ENCODE measurements at places on chromosomes 11 and 22. TPM values are rescaled to one million over a fixed set of nuclear protein-coding genes. Genes with fewer than 3 reads are reported as not detected.

The CARD18 gene
- not detected for total RNA-seq

The LAYN gene
- total RNA-seq = 4.1 TPM

The CEP126 gene
- 1.1 TPM for total RNA-seq

The HIKESHI gene
- total RNA-seq = 41.9 TPM

The OR5P2 gene
- not detected for total RNA-seq

The FGF4 gene
- not detected for total RNA-seq

The RBM14 gene
- total RNA-seq = 173 TPM

The RFPL2 gene
- total RNA-seq = not detected

The THY1 gene
- 0.17 TPM for total RNA-seq

All from activated naive CD4-positive, alpha-beta T cell treated with anti-CD3 and anti-CD28 coated beads for 36 hours (primary cell).